ENCODE measurements at places on chromosomes 5 and 9. TPM values are rescaled to one million over a fixed set of nuclear protein-coding genes. Genes with fewer than 3 reads are reported as not detected.

The CDX1 gene
- not detected for total RNA-seq

The FCN2 gene
- total RNA-seq, result 1.5 TPM

The CENPH gene
- 2.6 TPM for total RNA-seq

The SPATA9 gene
- not detected for total RNA-seq

The ROPN1L gene
- total RNA-seq, result not detected

The NEURL1B gene
- total RNA-seq, result 38.4 TPM
